H4 (cell line): ENCODE measurements at places on chromosomes 4 and X.
A peak's percentile ranks its signal among the peaks of the same experiment; 100 is the strongest.

GRCh38 chr4:637536-638280 is 12.3 kb downstream of the PDE6B start:
- DNase-seq: no peak

- no peak for DNase-seq
These were observed 66.9 kb downstream of the ZNF182 start for GRCh38 chrX:47936940-47937317.

- DNase-seq: no peak
These were observed 189.9 kb downstream of the INPP4B start for GRCh38 chr4:142656178-142656577.

DNA sequence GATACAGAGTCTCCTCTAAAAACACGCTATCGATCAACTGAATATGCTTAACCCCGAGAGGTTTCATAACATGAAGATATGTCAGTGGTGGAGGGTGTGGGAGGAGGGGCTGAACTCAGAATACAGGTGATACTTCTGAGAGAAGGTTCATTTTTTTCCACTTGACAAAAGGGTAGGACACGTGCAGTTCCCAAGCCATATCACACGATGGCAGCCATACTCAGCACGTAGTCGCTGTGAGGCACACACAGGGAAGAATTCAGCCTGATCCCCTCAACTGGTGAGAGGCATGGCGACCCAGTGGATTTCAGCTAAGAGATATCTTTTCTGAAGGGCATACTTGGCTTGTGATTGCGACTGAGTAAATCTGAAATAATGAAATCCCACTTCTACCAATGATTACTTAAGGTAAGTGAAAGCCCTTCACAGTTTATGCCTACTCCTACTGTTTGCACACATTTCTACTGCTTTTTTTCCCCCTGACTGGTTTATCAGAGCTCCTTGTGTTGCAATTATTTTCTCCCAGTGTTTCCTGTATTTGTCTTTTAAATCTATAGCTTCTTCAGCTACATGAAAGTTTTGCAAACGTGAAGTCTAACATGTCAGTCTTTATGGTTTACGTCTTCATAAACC is 133.1 kb downstream of the CORIN start:
- DNase-seq: peak; percentile 49
